Natural killer cell (primary cell): ENCODE measurements at places on chromosomes 7 and 10.

DNA sequence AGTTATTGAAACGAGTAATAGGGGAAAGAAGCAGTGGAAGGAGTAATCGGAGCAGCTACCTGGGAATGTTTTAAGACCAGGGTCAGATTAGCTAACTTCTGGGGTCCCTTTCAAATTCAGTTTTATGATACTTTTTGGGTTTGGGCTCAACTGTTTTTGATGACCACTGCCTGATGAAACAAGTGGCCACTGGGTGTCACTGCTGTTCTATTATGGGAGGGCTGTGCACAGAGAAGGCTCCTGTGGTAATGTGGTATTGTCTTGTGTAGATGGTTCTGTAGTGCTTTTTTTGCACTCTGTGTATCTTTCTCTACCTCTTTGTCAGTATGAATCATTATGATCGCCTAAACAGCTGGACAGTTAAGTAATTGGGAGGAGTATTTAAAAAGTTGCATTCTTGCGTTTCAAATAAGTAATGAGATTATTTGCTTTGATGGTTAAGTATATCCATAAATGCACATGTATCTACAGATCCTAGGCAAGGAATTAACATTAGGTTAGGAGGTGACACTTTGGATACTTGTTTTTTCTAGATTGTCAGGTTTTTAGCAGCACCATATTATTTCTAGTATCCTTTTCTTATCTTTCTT, 128.4 kb downstream of the ABCA13 start:
- peak; percentile 28 for DNase-seq

- no peak for DNase-seq
Measured at GRCh38 chr10:70849582-70850016, 33.9 kb downstream of the SGPL1 start.

DNA sequence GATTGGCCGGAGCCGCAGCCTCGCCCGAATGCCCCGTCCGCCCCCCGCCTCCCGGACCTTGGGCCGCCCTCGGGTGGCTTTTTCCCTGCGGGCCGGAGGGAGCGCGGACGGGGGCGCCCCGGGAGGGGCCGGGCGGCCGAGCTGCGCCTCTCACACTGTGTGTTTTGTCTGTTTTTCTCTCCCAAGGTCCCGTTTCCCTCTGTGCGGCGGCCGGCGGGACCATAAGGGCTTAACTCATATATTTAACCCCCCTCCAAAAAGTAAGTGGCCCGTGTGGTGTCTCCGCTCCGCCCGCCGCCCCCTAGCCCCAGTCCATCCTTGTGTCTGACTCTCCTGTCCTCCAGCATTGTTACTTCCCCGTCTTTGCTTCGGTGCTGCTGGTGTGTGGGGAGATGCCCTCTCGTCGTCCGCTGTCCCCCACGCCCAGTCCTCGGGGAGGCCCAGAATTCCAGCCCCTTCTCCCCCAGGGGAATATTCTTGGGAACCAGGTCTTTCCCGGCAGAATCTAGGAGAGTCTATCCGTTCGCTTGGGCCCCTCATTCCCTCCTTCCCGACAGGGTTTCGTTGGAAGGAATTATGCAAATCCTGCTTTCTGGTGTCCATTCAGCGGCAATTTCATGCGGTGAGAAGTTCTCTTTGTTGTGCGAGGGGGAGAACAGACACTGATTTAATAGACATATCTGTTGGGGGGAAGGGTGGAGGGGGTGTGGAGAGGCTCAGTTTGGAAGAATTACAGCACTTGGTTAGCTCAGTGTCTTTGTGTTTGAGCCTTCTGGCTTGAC, 1.3 kb downstream of the LCOR start:
- peak; percentile 30 for DNase-seq

DNA sequence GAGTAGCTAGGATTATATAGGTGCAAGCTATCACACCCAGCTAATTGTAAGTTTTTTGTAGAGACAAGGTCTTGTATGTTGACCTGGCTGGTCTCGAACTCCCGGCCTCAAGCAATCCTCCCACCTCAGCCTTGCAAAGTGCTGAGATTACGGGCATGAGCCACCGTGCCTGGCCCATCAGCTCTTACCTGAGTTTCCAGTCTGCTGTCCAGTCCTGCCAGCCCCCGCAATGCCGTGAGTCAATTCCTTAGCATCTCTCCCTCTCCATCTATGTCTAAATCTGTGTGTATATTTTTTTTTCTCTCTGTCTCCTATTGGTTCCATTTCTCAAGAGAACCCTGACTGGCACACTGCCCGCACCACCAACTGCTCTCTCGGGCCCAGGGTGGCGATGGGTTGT, 127.6 kb downstream of the ACTR3B start:
- DNase-seq: no peak

GRCh38 chr7:157949711-157950110, 612.9 kb downstream of the DNAJB6 start:
- no peak for DNase-seq

DNA sequence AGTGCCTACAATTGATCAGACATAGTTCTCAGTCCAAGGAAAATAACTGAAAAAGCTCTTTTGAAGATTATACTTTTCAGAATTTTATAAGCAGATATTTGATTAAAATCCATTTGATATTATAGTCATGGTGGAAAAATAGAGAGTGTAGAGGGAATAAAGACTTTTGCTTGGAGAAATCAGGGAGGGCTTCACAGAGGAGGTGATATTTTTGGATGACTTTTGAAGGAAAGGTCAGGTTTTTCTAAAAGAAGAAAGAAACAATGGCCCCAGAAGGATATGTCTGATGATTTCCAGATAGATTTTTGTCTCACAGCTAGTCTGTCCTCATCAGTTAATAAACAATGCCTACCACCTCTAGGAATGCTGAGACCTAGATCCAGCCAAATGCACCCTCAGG, 806.3 kb upstream of the CELF2 start:
- DNase-seq: no peak

- DNase-seq: no peak
Measured at GRCh38 chr7:33190688-33191304, 61.4 kb downstream of the BBS9 start.

GRCh38 chr7:51268859-51269258, 47.8 kb downstream of the COBL start:
- DNase-seq: no peak

DNA sequence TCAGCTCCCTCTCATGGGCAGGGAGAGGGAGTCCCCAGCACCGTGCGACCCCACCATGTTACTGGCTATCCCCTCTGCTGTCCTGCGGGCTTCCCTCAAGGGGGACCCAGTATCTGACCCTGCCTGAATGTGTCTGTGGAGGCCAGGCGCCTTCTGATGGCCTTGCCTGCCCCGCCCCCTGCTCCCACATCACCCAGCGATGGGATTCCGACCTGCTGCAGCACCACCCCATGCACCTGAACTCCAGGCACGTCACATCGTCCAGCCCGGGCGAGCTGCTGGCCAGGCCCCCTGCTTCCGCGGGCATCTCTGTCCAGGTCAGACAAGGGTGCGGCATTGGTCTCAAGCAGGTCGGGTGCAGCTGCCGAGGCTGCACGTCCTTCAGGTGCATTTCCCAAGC, 19.0 kb downstream of the LRRC27 start:
- DNase-seq: no peak

- no peak for DNase-seq
Measured at GRCh38 chr7:157073335-157073734, 62.9 kb upstream of the MNX1 start.

GRCh38 chr7:99944497-99945070, 15.2 kb upstream of the GJC3 start:
- no peak for DNase-seq

DNA sequence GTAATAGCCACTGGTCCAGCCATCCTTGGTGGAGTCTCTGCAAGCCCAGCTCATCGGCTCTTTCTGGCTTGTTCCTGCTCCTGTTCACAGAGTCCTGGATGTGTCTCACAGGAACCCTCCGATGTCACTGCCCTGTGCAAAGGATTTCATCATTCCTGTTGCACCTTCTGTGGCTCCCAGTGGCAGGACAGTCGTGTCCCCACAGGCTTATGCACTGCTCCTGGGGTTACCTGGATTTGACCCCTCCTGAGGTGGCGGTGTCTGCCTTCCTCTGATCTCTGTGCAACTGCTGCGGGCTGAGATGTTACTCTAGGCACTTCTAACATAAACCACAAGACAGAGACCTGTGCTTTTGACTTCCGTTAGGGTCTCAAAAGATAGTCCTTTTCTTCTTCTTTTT, 30.6 kb downstream of the APBB1IP start:
- no peak for DNase-seq

DNA sequence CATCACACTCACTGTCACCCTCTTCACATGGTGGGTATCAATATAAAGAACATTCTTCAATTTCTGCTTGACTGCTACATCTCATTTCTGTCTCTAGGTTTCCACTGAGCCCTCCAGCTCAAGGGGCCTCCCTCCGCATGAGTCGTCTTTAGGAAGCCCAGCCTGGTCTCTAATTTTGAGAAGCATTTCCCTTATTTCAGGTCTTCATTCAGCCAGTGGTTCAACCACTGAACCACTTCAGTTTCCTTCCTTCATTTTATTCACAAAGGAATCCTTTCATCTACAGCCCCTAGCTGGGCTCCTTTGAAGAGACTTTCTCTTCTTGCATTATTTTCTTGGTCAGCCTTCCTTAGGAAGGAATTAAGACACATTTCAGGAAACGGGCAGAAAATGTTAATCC, 257.4 kb downstream of the KCNMA1 start:
- DNase-seq: no peak

DNA sequence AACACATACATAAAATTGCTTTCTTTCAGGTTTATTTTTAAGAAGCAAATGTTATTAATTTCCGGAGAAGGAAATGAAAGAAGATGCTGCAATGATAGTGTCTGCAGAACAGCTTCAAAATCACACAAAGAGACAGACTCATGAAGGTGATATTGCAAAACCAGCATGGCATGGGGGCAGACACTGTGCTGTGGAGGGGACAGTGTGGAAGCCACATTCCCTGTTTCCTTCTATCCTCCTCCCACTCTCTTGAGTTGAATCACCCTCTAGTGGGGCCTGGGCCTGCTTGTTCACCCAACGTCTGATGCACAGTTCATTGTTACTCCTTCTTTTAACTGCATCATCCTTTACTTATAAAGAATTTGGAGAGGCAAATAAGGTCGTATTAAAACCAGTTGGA, 104.0 kb upstream of the INSIG1 start:
- no peak for DNase-seq

- DNase-seq: no peak
Measured at GRCh38 chr7:2260820-2261219, 18.8 kb downstream of the NUDT1 start.

DNA sequence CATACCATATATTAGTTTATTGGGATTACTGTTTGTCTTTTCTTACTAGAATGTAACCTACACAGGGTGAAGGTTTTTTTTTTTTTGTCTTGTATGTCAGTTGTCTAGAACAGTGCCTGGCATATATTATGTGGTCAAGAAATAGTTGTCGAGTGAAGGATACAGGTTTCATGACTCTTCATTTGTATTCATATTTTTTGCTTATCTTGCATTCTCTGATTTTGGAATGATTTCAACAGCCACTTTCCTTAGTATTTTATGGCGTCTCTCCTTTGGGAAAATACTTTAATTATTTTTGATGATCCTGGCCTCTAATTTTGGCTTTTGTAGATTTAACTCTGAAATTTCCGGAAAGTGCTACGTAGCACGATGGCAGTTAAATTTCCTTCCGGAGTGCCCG, 12.4 kb downstream of the RBM33 start:
- DNase-seq: no peak

DNA sequence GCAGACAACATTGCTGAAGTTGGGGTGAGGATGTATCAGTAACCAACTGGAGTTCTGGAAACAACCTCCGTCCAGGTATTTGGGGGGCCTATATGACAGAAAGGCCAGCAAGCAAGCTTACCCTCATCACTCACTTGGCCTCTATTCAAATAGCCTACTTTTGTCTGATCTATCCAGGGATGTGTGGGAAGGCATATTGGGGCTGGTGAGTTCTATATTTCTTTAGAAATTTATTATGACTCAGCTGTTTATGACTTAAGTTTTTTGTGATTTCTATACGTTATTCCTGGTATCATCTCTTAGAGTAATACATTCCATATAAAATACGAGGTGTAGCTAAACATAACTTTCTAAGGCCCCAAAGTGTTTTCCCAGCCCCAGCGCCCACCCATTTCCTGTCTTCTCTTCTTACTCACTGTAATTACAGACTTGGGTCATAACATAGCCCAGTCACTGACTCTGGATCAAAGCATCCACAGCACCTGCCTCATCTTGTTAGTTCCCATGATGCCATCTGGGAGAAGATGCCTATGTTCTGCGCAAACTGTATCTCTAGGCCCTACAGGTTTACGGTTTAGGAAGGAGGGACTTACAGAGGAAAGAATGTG, 18.1 kb downstream of the GARS1 start:
- DNase-seq: no peak

GRCh38 chr10:101403161-101403560, 49.2 kb downstream of the BTRC start:
- no peak for DNase-seq

DNA sequence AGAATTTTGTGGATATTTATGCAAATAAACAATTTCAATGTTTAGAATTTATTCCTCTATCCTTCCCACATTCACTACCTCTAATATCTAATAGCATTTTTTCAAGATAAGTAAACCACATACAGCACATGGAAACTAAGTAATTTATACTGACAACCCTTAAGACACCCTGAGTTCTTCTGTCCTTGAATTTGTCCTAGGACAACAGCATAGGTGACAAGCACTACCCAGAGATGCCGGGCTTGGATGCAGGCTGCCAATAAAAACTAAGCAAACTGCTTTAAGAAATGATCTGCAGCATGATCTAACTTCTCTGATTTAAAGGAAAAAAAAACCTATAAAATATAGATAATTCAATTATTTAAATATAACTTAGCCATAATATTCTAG, 22.7 kb downstream of the NT5C3A start:
- DNase-seq: no peak

- DNase-seq: no peak
Measured at GRCh38 chr7:21454182-21454581, 26.3 kb downstream of the SP4 start.
